PC-3 (cell line): ENCODE measurements at places on chromosomes 12 and 14. TPM values are rescaled to one million over a fixed set of nuclear protein-coding genes. Genes with fewer than 3 reads are reported as not detected.

The IL22 gene
- total RNA-seq, result not detected in 2 replicates

The B4GALNT3 gene
- 3.7 and 5.0 TPM in 2 replicates for total RNA-seq

DNA sequence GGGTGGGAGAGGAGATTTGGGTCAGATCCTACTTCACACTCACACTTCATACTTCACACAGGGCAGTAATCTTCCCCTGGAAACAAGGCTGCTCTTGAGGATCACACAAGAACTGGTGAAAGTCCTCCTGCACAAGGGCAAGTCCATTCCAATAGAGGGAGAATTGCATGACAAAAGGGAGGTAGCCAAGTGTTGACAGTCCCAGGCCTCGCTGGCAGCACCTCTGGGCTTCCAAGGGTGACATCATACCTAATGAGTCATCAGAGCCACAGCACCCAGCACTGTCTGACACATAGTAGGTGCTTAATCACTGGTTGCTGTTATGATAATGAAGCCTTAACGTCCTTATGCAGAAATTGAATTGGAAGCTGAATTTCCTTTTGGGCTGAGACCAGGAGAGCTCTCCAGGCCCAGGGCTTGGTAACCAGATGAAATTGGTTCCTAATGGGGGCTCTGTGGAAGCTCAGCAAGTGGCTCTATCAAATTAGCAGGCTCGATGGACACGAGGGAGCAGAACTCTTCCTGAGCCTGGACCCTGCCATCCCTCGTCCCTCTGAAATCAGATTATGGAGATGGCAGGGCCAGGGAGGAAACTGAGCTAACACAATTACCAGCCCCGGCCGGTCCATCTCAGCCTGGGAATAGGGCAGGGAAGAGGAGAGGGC, 58.8 kb upstream of the ACTN1 start:
- H3K27me3 ChIP-seq, result no peaks in the 10 kb centered on the region
- peaks cover 13% of the 10 kb centered on the region for H3K4me1 ChIP-seq
- H3K4me3 ChIP-seq, result no peak overlapping the region
- no peak overlapping the region for H3K27ac ChIP-seq

DNA sequence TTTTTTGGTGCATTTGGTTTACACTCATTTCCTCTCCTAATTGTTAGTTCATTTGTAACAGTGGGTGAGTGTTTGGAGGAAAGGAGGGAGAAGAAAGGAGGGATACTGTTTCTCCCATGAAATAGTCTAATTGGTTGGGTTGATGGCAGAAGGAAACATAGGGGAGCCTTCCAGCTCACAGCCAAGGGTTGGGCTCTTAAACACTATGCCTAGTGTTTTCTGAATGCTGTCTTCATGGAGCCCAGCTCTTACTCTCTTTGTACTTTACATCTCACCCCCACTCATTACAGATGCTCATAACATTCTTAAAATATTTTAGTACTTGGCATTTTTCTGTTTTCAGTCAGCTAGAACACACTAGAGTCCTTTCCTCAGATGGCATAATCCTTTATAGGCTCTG, 38.2 kb downstream of the BAZ2A start:
- no peaks in the 10 kb centered on the region for H3K4me1 ChIP-seq
- peaks cover 21% of the 10 kb centered on the region; the same call in 1 of the 2 replicates for H3K36me3 ChIP-seq
- no peak overlapping the region for H3K27ac ChIP-seq
- no peak for DNase-seq
- no peaks in the 10 kb centered on the region for H3K27me3 ChIP-seq

GRCh38 chr12:118050972-118051910, 9.7 kb downstream of the WSB2 start:
- peaks cover 37% of the 10 kb centered on the region for H3K36me3 ChIP-seq
- no peaks in the 10 kb centered on the region for H3K27me3 ChIP-seq
- no peak overlapping the region for H3K4me3 ChIP-seq
- 0 out of 2 replicates have a peak overlapping the region, but pooled peaks have one; percentile 77 for H3K27ac ChIP-seq
- no peak for DNase-seq

DNA sequence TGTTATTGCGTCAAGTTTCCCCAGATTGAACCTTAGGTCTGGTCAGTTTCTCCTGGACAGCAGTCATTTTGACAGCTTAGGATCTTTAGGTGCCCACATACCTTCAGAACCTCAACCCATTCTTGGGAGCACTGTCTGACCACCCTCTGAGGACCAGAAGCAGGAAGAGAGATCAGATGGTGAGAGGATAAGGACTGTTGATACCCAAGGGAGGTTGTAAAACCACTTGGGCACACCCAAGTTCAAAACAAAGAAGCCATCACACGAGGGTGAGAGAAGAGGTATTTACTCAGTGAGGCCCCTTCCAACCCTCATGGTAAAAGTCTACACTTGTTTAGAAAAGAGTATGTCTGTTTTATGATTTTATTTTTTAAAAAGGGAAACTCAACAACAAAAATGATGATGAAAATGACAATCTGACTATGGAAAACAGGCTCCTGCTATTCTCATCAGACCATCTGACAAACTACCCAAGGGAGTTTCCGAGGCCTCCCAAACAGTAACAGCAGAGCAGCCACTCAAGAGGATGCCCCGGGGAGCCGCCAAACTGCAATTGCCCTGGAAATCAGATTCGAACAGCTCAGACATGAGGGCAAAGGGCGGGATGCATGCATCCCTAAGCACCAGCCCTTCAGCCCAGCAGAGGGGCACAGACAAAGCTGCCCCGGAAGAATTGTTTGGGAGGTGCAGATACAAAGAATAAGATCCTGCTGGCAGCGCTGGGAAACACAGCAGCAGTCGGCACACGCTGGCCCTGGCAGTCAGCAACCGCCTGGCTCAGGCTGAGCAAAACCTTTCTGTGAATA, 162.6 kb upstream of the PLEKHG7 start:
- no peaks in the 10 kb centered on the region for H3K36me3 ChIP-seq
- DNase-seq, result no peak
- H3K4me1 ChIP-seq, result peaks cover 36% of the 10 kb centered on the region
- peak overlapping the region; percentile 61; the same call in 1 of the 2 replicates for H3K27ac ChIP-seq
- H3K4me3 ChIP-seq, result no peak overlapping the region
- no peaks in the 10 kb centered on the region for H3K27me3 ChIP-seq

DNA sequence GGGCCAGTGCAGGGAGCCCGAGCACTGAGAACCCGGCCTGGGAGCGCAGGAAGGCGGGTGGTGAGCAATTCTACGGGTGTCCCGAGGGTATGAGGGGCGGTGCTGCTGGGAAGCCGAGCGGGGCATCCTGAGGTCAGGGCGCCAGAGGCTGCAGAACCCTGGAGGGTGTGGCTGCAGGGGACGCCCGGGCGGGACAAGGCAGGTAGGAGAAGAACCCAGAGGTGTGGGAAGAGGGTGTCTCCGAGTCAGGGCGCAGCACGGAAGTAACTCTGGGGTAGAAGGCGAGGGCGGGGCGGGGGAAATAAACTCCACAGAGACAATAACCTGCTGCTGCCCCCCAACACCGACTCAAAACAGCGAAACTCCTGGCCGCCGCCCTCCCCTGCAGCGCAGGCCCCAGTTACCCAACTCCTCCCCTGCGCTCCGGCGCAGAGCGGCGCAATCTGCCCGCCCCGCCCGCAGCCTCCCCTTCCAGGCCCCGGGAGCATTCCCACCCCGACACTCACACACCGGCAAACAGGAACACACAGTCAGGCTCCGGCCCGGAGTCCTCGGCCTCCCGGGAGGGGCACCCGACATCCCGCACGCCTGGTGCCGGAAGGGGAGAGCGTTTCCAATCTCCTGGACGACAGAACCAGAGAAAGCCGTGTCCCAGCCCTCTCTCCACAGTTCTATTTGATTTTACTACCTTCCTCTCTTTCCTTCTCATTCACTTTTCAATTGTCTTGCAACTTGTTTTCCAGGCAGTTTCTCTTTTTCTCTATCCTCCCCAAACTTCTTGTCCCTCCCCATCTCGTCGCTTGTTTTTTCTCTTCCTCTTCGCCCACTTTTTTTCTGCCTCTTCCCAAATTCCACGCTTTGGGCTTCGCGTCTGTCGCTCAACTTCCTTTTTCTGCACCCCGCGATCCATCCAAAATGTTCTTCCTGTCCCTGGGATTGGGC, 2.4 kb downstream of the HRK start:
- peak; percentile 50 for DNase-seq
- no peaks in the 10 kb centered on the region for H3K36me3 ChIP-seq
- no peak overlapping the region for H3K27ac ChIP-seq
- peak overlapping the region; percentile 72 for H3K4me3 ChIP-seq
- H3K4me1 ChIP-seq, result peaks cover 30% of the 10 kb centered on the region

GRCh38 chr12:78871566-78871965, 7.0 kb downstream of the SYT1 start:
- H3K27me3 ChIP-seq, result no peaks in the 10 kb centered on the region
- H3K4me3 ChIP-seq, result no peak overlapping the region
- H3K36me3 ChIP-seq, result no peaks in the 10 kb centered on the region
- H3K27ac ChIP-seq, result no peak overlapping the region
- H3K4me1 ChIP-seq, result no peaks in the 10 kb centered on the region
- no peak for DNase-seq

- no peak for DNase-seq
- H3K27me3 ChIP-seq, result peaks cover 31% of the 10 kb centered on the region
- no peaks in the 10 kb centered on the region for H3K4me1 ChIP-seq
- H3K4me3 ChIP-seq, result no peak overlapping the region
- H3K27ac ChIP-seq, result no peak overlapping the region
- H3K36me3 ChIP-seq, result no peaks in the 10 kb centered on the region
Observed at GRCh38 chr12:13670285-13670866, 311.0 kb downstream of the GRIN2B start.

DNA sequence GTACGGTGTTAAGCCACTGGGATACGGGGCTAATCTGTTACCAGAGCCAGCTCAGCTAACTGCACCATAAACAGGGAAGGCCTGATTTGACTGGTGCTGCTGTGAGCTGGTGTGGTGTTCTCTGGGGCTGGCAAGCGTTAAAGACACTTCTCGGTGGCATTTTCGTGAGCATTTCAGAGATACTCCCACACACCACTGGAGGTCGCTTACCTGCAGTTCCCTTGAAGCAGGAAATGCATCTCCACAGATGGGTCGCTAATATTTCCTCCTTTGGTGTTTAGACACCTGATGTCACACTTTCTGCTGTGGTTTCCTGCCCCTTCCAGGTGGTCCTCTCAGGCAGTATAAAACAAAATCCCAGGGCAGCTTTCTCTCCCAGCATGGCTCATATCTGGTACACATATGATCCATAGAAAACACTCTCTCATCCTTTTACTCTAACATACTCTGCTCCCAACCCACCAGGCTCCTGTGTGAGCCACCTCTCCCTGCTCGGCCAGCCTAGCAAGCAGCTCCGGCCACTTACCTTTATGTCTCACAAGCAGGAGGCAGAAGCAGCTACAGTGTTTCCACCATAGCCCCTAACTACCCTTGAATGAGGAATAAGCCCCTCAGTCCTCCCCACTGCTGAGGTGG, 129.9 kb upstream of the GRIN2B start:
- no peaks in the 10 kb centered on the region for H3K36me3 ChIP-seq
- no peaks in the 10 kb centered on the region for H3K4me1 ChIP-seq
- H3K4me3 ChIP-seq, result no peak overlapping the region

DNA sequence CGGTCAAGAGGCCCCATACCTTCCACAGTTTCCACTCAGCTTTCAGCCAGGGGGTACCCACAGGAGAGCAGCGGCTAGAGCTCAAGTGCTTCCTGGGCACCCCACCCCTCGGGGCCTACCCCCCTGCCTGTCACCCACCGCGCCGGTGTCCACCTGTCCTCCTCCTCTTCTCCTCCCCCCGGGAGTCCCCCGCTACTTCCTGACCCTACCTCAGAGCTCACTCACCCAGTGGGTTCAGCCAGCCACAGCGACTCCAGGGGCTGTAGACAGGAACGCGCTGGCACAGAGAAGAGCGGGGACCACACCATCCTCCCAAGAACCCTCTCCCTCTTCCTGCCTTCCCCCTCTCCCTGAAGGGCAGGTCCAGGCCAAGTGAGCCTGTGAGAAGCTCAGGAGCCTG, 123.0 kb downstream of the ESRRB start:
- H3K4me1 ChIP-seq, result no peaks in the 10 kb centered on the region
- no peak overlapping the region for H3K27ac ChIP-seq
- H3K4me3 ChIP-seq, result no peak overlapping the region
- H3K36me3 ChIP-seq, result no peaks in the 10 kb centered on the region

DNA sequence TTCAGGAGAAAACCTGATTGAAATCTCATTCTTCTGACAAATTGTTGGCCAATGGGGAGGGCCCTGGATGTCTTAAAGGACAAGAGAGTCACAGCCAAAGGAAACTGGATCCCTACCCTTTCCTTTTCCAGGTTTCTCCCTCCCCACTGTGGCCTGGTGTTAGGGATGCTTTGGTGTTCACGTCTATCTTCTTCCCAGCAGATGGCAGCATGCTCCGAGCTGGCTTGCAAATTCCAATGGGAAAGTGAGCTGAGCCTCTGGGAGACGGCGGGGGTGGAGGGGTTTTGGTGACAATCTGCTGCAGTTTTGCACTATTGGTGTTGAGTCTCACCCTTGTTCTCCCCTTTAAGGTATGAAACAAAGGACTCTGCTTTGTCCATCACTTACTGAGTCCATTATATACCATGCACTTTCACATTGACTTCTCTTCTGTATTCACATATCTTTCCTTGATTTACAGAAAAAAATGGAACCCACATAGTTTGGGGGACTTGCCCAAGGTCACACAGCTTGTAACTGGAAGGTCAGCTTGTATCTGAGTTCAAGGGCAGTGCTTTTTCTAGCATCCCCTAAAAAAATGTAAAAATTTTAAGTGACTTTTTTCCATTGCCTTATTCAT, 39.3 kb downstream of the CCDC177 start:
- peak; percentile 71 for DNase-seq
- no peak overlapping the region for H3K4me3 ChIP-seq
- no peaks in the 10 kb centered on the region for H3K36me3 ChIP-seq
- H3K4me1 ChIP-seq, result peaks cover 25% of the 10 kb centered on the region
- H3K27me3 ChIP-seq, result peaks cover 4% of the 10 kb centered on the region; the same call in 1 of the 2 replicates

DNA sequence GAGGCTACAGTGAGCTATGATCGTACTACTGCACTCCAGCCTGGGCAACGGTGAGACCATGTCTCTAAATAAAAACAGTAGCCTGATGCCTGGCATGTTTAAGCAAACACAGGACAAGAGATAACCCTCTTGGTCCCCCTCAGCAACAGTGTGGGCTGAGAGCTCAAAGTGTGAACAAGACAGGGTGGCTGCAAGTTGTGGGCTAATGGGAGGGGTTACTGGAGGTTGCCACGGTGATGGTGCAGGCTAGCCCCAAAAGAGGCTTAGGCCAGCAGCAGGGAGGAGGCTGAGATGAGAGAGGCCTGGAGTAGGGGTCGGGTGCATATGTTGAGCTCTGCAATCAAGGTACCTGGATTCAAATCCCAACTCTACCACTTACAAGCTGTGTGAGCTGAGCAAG, 3.4 kb upstream of the LGMN start:
- no peak overlapping the region for H3K27ac ChIP-seq
- H3K4me1 ChIP-seq, result peaks cover 6% of the 10 kb centered on the region
- no peak overlapping the region for H3K4me3 ChIP-seq
- no peaks in the 10 kb centered on the region for H3K36me3 ChIP-seq
- no peak for DNase-seq

- H3K27ac ChIP-seq, result 0 out of 2 replicates have a peak within 1 kb of the TSS, but pooled peaks have one; percentile 6
- no peaks in the 10 kb centered on the region for H3K27me3 ChIP-seq
- no peaks in the 10 kb centered on the region for H3K36me3 ChIP-seq
- H3K4me3 ChIP-seq, result peak within 1 kb of the TSS; percentile 75
- peaks cover 21% of the 10 kb centered on the region for H3K4me1 ChIP-seq
- DNase-seq, result peak; percentile 97
Observed at GRCh38 chr14:60648934-60649874, at the start of gene SIX1. SIX1 (minus strand) TSS chr14:60649477; CDS start chr14:60649189, 288 bp downstream.

DNA sequence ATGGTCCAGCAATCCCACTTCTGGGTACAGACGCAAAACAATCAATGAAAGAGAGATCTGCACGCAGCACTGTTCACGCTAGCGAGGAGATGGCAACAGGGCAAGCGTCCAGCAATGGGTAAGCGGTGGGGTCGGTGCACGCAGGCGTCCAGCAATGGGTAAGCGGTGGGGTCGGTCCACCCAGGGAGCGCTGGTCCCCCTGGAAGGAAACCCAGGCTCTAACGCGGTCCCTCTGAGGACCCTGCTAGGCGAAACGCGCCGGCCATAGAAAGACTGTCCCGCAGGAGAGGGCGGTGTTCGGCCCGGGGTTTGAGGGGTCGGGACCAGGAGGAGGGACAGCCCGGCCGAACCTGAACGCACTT, 618 bp upstream of the PGAM5 start:
- 0 out of 2 replicates have a peak, but pooled peaks cover 12% of the 10 kb centered on the region for H3K4me1 ChIP-seq
- H3K4me3 ChIP-seq, result peak overlapping the region; percentile 94
- H3K36me3 ChIP-seq, result peaks cover 10% of the 10 kb centered on the region
- H3K27ac ChIP-seq, result peak overlapping the region; percentile 56
- DNase-seq, result no peak
